Stimulated activated CD4-positive, alpha-beta T cell treated with anti-CD3 and anti-CD28 coated beads, Interleukin-1b, Interleukin-23, amount 100 ng/mL, for 1 hour (primary cell): ENCODE measurements at places on chromosomes 4 and X.

DNA sequence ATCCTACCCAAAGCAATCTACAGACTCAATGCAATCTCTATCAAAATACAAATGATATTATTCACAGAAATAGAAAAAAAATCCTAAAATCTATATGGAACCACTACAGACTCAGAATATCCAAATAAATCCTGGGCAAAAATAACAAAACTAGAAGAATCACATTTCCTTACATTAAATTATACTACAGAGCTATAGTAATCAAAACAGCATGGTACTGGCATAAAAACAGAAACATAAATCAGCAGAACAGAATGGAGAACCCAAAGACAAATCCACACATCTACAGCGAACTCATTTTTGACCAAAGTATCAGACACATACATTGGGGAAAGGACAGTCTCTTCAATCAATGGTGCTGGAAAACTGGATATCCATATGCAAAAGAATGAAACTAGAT, 304.1 kb upstream of the FGF13 start:
- DNase-seq = no peak

DNA sequence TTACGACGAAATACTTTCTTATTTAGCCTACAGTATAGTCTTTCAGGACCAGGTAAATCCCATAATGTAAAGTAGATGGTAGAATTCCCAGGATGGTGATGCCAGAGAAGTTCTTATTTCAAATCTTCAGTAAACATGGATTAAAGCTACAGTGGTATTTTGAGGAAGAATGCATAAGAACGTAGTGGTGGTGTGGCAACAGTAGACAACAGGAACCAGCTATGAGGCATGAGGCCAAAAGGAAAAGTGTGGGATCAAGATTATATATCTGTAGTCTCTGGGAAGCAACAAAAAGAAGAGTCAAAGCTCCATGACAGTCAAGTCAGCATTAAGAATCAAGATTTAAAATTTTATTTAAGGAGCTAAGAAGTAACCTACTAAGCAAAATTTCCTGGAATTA, 60.2 kb downstream of the METTL14 start:
- DNase-seq = no peak

DNA sequence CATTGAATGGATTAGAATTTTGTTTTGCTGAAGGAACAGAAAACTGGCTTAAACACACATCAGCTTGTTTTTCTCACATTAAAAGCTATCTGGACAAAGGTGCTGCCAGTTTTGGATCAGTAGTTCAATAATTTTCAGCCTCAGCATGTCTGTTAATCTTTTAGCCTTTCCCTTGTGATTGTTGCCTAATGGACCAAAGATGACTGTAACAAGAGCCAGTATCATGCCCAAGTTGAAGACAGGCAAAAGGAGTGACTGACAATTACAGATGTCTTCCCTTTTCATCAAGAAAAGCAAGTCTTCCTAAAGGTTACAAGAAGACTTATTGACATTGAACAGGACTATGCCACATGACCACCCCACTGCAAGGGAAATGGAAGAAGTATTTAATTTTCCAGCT, 419.7 kb downstream of the MAPK10 start:
- DNase-seq = no peak

GRCh38 chrX:41607264-41607832, 81.4 kb upstream of the GPR34 start:
- no peak for DNase-seq

GRCh38 chr4:172653676-172654075, 514.9 kb upstream of the GALNT7 start:
- no peak for DNase-seq

DNA sequence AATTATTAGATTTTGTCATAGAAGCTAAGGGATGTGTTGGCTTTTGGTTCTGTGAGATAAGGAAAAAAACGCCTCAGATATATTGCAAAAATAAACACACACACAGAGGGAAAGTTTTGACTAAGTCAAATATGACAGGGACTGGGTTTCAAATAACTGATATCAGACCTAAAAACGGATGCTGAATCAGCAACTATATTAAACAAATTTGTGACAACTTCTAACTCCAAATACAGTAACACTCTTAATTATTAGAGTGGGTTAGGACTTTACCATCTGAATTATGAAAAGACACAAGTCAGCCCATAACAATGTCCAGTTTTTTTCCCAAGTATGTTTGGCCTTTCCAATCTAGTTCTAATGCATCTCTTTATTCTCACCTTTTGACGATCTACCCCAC, 2693.1 kb downstream of the ARAP2 start:
- DNase-seq = no peak

GRCh38 chr4:184343502-184344177, 126.0 kb upstream of the ENPP6 start:
- DNase-seq = no peak

- DNase-seq = no peak
Measured at GRCh38 chr4:17077105-17077504, 178.7 kb upstream of the LDB2 start.

- no peak for DNase-seq
Measured at GRCh38 chr4:1846580-1846979, 9.4 kb downstream of the LETM1 start.

DNA sequence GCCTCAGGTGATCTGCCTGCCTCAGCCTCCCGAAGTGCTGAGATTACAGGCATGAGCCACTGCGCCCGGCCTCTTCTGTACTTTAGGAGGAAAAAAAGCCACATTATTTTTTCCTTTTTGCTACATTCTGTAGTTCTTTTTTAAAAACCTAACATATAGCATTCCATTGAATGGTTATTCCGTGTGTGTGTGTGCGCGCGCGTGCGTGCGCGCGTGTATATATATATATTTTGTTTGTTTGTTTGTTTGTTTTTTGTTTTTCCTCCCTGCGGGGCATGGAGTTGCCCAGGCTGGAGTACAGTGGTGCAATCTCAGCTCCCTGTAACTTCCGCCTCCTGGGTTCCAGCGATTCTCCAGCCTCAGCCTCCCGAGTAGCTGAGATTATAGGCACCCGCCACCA, 59.5 kb downstream of the ARHGAP10 start:
- no peak for DNase-seq

DNA sequence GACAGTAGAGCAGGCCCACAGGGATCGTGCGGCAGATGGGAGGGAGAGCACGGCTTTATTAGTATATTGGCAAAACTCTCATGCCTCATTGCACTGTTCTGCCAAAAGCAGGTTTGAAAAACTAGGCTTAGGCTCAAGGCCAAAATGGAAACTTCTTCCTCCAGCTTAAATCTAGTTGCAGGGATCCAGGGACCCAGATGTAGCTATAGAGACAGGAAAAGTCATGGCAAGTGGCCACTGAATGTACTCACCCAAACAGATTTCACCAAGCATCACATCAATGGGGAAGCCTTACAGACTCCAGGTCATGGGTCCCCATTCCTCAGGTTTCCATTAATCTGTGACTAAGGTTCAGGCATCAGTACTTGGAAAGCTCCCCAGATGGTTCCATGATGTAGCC, 149.2 kb downstream of the STK32B start:
- no peak for DNase-seq

DNA sequence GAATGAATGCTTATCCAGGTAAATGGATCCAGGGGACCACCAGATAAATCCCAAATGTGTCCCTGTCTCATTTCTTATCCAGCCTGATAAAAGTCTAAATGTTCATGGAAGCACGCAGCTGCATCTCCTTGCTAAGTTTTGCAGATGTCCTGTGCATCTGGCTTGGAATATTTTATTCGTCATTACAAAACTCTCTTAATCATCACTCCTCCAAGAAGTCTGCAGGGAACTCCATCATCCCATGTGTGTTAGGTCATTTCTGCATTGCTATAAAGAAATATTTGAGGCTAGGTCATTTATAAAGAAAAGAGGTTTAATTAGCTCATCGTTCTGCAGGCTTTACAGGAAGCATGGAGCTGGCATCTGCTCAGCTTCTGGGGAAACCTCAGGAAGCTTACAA, 297.2 kb downstream of the HS3ST1 start:
- no peak for DNase-seq

DNA sequence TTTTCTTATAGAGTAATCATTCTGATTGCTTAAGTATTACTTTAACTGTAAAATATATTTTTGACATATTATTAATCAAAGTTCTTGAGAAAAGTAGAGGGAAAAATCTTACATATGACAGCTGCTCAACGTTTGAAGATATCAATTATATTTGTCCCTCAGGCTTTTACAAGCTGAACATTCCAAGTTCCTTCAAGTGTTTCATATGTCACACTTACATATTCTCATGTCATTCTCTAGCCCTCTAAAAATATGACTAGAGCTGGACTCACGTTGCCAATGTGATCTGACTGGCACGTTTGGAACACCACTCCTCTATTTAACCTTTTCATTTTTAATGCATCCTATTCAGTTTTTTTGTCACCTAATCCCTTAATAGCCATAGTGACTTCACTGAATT, 492.9 kb downstream of the PCDH18 start:
- DNase-seq = no peak

GRCh38 chr4:37872310-37872988, 18.4 kb upstream of the TBC1D1 start:
- DNase-seq = no peak

DNA sequence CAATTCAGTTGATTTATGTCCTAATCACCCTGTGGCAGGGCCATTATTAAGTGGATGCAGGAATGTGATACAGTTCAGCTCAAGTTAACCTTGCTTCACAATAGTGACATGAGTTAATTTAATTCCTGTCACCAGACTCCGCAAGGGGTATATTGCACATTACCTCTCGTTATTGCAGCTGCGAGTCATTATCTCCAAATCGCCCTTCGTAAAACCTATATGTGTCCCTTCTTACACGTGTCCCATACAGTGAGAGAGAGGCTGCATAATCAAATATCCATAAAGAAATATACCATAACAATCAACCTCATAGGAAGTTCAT, 369.9 kb upstream of the ANXA10 start:
- DNase-seq = no peak

GRCh38 chr4:185513489-185514181, 21.7 kb downstream of the PDLIM3 start:
- DNase-seq = no peak

- no peak for DNase-seq
Measured at GRCh38 chr4:79645942-79646341, 237.9 kb upstream of the GK2 start.

GRCh38 chrX:39397561-39398199, 596.4 kb downstream of the MID1IP1 start:
- DNase-seq = no peak

- DNase-seq = no peak
Measured at GRCh38 chr4:83335701-83336100, 1.1 kb upstream of the HPSE start.

GRCh38 chr4:114734594-114734993, 136.0 kb downstream of the UGT8 start:
- DNase-seq = no peak

- no peak for DNase-seq
Measured at GRCh38 chr4:55186700-55187099, 61.3 kb upstream of the KDR start.

GRCh38 chr4:78644744-78645330, 93.3 kb downstream of the ANXA3 start:
- peak; percentile 10 for DNase-seq

- no peak for DNase-seq
Measured at GRCh38 chrX:40960041-40960440, 125.2 kb upstream of the USP9X start.

- no peak for DNase-seq
Measured at GRCh38 chr4:7519638-7520376, 85.1 kb upstream of the PSAPL1 start.

GRCh38 chr4:168685136-168685809, 188.4 kb downstream of the PALLD start:
- DNase-seq = no peak

DNA sequence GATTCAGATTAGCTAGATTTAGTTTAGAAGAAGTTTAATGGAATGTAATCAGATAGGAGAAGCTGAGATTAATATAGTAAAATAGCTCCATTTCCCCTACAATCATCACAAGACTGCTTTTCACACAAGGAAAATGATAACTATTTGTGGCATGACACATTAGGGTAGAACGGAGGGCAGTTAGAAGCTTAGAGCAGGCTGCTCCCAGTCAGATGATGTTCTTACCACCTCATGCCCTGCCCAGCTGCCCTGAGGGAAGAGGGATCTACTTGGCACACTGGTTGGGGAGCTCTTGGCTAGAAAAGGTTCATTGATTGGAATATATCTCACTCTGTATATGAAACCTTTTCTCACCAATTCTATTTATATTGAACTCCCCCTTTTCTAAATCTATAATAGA, 180.7 kb upstream of the IL15 start:
- no peak for DNase-seq
